NCI-H1048 (cell line): ENCODE measurements at places on chromosomes 16 and 17.

DNA sequence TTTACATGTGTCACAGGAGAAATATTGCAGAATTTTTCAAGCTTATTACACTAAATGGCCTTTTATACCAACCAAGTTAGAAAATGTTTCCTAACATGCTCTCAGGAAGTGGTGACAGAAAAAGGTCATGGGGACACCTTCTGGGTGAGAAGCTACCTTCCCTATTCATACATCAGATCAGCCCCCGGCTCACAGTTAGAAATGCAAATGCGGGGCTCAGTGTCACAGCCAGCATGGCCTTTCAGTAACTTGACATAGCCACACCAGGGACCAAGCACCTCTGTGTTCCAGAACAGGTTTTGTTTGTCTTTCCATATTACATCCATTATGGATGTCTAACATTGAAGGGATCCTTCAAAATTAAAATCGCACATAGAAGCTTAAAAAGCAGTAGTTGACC lies 59.5 kb downstream of the CHD9NB start:
- DNase-seq = no peak

GRCh38 chr16:85250609-85251223 lies 138.4 kb upstream of the CIBAR2 start:
- no peak for DNase-seq

GRCh38 chr16:17556276-17557052 lies 85.7 kb upstream of the XYLT1 start:
- no peak for DNase-seq

GRCh38 chr17:39623356-39623950 lies 3.3 kb upstream of the PPP1R1B start:
- peak; percentile 22 for DNase-seq

- no peak for DNase-seq
These were observed 432 bp upstream of the SLC46A1 start for GRCh38 chr17:28406473-28406814.

GRCh38 chr16:27645396-27645795 lies 95.5 kb downstream of the KATNIP start:
- DNase-seq = no peak

- no peak for DNase-seq
These were observed 4.7 kb upstream of the CDT1 start for GRCh38 chr16:88798772-88799455.

DNA sequence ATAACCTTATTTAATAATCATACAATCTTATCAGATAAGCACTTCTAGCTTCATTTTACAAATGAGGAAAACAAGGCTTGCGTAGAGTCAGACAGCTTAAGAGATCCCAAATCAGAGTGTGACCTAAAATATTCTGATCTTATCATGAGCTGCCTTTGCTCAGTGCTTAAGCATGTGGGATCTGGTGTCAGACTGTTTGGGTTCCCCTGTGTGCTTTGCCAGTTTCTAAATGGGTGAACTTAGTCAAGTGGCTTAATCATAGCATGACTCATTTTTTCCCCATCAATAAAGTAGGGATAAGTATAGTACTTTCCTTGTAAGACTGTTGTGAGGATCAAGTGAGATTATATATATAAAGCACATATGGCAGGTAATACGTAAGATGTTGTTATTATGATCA lies 612.6 kb upstream of the C16orf82 start:
- no peak for DNase-seq

DNA sequence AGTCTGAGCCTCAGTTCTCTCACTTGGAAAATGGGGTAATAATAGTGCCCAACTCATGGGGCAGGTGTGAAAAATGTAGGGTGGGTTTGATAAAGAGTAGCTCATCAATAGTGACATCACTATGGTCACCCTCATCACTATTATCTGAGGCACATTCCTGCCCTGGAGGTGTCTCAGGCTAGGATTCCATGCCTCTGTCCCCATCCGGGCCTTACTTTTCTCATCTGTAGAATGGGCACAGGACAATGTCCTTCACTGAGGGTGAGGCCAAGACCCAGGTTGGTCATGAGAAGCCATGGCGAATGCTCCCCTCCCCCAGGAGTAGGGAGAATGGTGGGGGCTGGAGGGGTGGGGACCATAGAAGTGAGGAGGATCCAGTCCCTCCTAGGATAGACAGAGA lies 30.5 kb downstream of the MYO15A start:
- DNase-seq = no peak

DNA sequence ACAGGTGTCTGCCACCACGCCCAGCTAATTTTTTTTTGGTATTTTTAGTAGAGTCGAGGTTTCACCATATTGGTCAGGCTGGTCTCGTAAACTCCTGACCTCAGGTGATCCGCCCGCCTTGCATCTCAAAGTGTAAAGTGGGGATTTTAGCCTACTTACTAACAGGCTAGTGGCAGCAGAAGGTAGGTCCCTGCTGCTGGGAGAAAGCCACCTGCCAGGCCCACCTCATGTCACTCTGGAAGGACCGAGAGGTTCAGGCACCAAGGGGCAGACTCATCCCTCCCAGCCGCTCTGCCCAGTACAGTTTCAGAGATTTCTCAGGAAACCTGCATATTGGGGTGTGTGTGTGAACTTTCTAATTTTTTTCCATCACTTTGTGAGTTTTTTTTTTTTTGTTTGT lies 2.1 kb upstream of the RCVRN start:
- no peak for DNase-seq

GRCh38 chr17:4331614-4332013 lies 34.9 kb downstream of the UBE2G1 start:
- DNase-seq = no peak

DNA sequence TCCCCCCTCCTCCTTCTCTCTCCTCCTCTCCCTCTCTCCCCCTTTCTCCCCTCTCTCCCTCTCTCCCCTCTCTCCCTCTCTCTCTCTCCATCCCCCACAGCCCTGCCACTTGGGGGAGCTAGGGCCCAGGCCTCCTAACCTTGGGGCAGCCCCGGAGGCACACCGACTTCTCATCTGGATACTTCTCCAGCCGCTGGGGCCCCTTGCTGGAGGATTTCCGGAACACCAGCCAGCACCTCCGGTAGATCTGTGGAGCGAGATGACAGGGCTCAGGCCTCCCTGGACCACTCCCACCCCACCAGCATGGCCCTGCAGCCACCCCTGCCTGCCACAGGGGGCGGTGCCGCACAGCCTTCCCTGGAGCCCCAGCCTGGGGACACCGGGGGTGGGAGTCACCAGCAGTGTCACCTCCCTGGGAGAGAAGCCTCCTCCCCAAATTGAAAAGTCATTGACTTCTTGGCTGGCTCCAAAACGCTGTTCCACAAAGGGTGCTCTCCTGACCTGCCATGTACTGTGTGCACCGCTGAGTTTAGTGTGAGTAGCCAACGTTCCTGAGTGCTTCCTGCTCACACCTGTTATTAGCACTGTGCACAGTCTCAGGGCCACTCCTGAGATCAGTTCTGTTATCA lies 10.5 kb downstream of the DOK4 start:
- no peak for DNase-seq

DNA sequence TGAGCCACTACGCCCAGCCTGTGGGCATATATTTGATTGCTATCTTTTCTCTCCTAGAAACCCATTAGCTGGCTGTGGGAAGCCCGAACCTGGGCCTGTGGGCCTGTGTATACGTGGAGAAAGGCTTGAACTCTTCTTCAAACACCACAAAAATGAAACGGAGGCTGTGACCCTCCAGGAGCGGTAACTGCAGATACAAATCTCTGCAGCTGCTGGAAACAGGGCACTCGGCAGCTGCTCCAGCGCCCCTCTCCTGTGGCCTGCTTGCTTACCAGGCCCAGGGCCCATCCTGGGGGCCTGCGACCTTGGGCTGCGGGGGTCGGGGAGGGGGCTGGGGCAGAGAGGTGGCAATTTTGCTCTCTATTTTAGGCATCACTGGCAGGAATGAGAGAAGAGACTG lies 28.0 kb upstream of the MTSS2 start:
- no peak for DNase-seq

- DNase-seq = no peak
These were observed 29.9 kb upstream of the WFIKKN2 start for GRCh38 chr17:50805486-50805885.

DNA sequence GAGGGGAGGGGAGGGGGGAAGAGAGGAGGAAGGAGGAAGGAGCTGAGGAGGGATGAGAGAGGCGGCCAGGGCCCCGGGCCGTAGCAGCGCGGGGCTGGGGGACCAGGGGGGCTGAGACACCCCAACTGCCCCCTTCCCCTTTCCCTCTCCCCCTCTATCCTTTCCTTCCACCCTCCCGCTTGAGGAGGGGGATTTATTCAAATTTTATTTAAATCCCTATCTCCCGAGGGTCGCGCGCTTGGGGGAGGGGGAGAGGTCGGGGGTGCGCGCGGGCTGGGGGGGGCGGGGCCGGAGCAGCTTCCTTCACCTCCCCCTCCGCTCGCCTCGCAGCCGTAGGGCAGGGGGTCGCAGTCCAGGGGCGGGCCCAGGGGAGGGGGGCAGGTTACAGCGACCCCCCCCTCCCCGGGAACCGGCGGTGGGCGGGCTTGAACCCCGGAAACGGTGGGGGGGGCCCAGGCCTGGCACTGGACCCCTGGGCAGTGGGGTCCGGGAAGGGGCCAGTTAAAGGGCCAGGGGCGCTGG lies at the start of gene FBXL19:
Gene FBXL19 (plus strand): TSS at position 19 of the 522 bp plus-strand sequence. CDS start 2,183 bp downstream, outside the sequence.
- no peak for DNase-seq

DNA sequence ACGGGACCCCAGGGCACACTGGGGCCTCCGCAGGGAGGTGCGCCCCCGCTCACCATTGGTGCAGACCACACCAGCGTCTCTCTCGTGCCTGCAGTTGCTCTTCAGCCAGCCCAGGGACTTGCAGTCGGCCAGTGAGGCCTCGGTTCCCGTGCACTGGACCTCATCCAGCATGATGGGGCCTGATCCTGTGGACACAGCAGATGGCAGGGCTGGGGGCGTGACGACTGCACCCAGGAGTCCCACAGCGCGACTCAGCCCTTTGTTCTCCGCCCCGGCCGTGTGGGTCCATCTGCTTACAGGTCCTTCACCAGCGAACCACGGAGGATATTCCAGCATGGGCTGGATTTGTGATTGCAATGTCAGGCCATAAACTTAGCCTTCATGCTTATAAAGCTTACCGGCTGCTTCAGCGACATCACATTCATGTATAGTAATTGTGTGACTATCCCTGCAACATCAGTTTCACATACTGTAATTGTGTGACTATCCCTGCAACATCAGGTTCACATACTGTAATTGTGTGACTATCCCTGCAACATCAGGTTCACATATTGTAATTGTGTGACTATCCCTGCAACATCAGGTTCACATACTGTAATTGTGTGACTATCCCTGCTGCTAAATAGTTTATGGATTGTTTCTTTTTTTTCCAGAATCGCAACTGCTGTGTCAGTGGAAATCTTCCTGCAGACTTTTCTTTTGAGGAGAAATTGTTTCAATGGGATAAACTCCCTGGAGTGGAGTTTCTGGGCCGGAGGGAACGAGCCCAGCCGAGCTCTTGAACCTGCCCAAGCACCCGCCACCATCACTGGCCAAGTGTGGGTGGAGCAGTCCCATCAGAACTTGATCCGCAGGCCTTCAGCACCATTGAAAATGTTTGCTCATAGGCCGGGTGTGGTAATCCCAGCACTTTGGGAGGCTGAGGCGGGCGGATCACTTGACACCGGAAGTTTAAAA lies 4.8 kb downstream of the LGALS3BP start:
- no peak for DNase-seq

- DNase-seq = no peak
These were observed 685 bp downstream of the FASN start for GRCh38 chr17:82097184-82097918.

DNA sequence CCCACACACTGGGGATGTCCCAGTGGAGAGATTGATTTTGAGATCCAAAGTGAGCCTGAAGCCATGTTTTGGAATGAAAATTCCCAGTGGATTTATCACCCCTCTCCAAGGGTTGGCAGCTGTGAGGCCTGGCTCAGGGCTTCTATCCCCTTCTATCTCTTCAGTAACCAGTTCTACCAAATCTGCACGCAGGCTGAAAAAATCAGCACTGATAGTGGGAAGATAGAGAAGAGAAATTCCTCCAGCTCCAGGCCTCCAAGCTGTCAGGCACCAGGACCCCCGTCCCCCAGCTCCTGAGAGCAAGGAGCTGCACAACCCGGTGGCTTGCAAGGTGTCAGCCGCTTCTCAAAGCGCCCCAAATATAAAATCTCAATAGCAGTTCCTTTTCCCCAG lies 1.0 kb downstream of the FLOT2 start:
- DNase-seq = no peak

GRCh38 chr17:50949128-50949988 lies 83.2 kb upstream of the TOB1 start:
- DNase-seq = no peak

GRCh38 chr17:78419970-78420815 lies 41.7 kb downstream of the PGS1 start:
- DNase-seq = no peak

DNA sequence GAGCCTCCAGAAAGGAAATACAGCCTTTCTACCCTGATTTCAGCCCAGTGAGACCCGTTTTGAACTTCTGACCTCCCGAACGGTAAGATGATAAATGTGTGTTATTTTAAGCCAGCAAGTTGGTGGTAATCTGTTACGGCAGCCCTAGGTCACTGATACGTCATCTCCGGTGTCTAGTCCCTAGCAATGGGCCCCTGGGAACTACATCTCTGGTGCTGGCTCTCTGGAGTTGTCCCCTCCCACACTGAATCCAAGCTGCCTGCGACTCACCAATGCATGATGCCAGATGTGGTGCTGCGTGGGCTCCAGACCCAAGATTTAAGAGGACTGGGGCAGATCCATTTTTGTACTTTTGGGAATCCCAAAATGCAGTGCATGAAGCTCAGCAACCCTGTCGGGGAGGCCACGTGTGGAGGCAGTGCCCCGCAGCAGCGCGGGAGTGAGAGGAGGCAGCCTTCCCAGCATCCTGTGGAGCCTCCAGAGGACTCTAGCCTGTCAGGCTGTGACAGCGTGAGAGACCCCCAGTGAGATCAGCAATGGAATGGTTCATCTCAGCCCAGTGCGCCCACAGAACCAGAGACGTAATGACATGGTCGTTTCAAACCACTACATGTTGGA lies 43.6 kb upstream of the USP7 start:
- DNase-seq = no peak

- DNase-seq = no peak
These were observed 5.0 kb upstream of the FOXF1 start for GRCh38 chr16:86505185-86505898.

GRCh38 chr16:78225919-78226318 lies 126.5 kb downstream of the WWOX start:
- no peak for DNase-seq

GRCh38 chr17:43733956-43734355 lies 24.6 kb downstream of the SOST start:
- no peak for DNase-seq

- no peak for DNase-seq
These were observed 2.8 kb downstream of the ASIC2 start for GRCh38 chr17:33290253-33290652.

GRCh38 chr16:67548265-67549126 lies 13.8 kb upstream of the CTCF start:
- DNase-seq = no peak
